NCI-H146 (cell line): ENCODE measurements at places on chromosomes 6 and 20.

- DNase-seq, result no peak
Observed at GRCh38 chr6:108959972-108960582, 111.9 kb downstream of the ARMC2 start.

- DNase-seq, result no peak
Observed at GRCh38 chr6:652865-653264, 4.0 kb downstream of the HUS1B start.

DNA sequence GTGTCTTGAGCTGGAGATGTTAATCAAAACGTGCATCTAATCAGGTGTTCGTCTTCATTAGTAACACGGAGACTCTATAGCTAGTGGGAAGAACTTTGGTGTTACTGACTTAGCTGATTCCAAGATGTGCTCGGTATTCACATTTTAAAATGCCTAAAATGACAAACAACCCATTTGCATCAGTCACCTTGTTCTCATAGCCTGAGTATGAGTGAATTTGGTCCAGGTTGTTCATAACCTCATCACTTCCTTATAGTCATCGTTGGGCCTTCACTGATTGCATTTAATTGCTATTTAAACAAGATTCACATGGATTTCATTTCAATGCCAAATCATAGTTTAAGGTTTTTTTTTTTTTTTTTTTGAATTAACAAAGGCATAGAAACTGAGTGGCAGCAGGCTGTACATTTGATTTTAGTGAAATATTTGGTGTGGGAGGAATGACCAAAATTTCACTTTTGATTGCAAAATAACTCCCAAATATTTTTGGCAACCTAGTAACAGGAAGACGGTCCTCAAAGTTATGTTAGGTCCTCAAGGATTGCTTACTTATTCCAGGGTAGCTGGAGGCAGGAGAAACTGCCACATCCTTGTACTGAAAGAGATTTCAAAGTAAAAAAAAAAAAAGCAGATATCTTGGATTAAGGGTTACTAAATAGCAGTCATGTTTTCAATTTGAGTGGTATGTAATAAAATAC, 104.7 kb downstream of the JARID2 start:
- peak; percentile 47 for DNase-seq

DNA sequence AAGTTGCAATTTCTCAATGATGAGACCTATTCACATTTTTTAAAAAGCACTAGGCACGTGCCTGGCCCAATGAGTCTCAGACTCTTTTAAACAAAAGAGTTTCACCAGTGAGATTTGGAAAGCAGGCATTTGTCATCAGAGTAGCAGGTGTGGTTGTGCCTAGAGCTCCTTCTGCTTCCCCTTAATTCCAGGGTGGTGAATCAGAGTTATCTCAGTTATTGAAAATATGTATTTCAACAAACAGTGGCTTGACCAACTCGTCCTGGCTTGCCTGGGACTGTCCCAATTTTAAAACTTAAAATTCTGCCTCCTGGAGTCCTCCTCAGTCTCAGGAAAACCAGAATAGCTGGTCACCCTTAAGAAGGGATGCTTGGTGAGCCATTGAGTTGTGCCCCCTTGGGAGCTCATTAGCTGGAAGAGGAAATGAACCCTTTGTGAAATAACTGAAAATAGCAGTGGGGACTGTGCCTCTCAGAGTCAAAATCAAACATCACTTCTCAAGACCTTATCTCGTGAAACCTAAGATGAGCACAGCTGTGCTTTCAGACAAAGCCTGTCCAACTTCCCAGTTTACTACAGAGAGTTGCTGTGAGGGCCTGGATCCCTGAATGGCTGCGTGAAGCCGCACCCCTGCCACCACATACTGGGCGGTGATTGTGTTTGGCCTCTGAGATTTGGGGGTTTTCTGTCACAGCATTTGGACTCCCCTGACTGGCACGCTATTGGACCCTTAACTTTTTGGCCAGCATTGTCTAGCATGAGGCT, 116.3 kb downstream of the ANKRD60 start:
- DNase-seq, result no peak

DNA sequence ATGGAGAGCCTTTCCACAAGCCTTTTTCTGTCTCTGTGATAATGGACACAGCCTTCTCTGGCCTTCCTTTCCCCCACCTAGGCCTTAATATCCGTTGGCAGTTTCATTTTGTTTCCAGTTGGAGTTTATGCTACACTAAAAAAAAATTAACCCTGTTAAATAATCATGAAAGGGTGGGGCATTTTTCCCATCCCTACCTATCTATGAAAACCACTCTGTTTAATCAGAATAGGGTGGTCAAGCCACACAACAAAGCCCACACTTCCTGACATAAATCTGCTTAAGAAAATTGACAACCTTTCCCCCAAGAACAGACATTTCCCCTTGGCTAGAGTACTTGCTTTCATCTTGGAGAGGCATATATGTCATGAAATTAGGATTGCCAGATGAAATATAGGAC, 14.2 kb downstream of the TXLNB start:
- DNase-seq, result no peak

DNA sequence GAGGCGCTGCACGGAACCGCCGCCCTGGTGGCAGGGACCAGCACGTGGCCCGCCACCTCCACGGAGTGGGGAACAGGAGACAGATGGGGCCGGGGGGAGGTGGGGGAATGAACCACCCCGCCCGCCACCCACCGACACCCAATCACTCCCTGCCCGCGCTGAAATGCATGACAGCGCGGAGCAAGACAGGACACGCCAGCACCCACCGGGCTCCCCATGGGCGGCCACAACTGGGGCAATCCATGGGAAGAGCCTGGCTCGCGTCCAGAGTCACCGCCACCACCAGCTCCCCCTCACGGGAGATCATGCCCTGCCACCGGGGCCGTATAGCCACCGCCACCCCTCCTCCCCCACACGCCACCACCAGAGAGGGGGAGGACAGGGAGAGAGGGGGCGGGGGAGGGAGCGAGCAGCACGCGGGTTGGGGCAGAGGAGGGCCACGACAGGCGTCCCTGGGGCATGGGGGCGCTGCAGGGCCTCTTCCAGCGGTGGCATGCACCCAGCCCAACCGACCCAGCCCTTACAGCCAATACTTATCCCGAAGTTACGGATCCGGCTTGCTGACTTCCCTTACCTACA, 744.3 kb upstream of the DEFB115 start:
- no peak for DNase-seq

DNA sequence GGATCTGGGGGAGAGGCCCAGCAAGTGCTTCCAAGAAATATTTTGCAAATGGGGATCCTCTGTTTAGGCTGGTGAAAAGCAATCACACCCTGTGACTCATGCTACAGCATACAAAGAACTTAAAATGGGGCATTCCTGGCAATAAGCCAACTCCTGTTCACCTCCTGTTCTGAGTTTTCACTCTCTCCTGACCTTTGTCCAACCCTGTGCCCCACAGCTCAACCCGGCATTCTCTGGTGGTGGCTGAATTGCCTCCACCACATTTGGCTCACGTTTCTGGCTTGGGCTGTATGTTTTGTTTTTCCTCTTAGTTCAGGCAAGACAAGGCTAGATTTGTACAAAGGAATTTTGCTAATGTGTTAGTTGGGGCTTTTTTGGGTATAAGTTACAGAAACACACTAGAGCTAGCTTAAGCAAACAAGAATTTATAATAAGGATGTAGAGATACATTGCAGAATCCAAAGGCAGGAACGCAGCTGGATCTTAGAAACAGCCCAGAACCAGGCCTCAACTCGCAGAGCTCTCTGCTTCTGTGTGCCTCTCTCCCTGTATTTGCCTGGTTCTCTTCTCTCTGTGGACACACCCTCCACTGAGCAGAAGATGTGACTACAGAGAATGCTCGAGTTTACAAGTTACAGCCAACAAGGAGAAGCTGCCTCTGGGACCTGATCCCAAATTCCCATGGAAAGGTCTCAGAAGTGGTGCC, 9.4 kb downstream of the ABCC10 start:
- peak; percentile 20 for DNase-seq

DNA sequence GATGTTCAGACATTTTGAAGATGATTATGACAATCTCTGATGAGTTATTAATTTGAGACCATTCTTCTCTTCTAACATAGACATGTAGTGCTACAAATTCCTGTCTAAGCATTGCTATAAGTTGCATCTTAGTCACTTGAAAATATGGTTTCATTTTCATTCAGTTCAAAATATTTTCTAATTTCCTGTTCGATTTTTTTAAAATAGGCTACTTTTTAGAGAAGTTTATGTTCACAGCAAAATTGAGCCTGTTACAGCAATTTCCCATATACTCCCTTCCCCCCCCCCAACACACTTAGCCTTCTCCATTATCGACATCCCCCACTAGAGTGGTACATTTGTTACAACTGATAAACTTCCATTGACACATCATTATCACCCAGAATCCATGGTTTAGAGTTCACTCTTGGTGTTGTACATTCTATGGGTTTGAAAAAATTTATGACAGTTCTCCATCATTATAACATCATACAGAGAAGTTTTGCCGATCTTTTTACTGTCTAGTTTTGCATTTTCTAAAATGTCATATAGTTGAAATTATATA, 31.2 kb downstream of the PLAGL1 start:
- no peak for DNase-seq

- DNase-seq, result peak; percentile 100
Observed at GRCh38 chr6:32971581-32972352, 3.4 kb downstream of the BRD2 start.

- DNase-seq, result no peak
Observed at GRCh38 chr20:35398660-35399144, 13.1 kb downstream of the UQCC1 start.

DNA sequence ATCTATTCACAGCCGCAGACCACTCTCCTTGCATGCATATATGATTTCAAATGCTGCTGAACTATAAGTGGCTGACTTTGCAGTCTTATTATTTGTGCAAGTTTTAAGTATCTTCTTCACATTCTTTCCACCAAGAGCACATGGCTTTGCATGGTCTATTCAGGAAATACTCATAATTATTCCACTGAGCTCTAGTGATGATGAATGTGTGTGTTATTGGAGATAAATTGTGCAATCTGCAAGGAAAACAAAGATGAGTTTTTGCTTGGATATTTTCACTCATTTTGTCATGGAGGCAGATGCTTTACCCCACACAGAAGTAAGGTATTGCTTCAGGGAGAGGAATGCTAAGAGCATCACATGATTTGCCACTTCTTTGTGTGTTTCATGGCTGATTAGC, 764.6 kb downstream of the TBC1D32 start:
- DNase-seq, result no peak

DNA sequence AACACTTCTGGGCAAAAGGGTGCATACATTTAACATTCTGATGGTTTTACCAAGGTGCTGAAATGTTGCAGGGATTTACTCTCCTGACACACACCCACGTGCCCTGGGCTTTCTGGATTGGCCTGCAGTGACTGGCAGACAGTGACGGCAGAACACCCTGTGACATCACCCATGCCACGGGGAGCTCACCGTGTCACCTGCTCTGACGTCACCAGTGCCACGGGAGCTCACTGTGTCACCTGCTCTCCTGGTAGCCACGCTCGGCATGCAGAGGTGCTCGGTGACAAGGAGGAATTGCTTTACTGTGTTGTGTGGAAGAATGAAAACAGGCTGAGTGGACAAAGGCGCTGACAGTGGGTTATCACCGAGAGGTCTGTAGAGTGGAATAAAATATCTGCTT, 99.3 kb downstream of the RAMACL start:
- DNase-seq, result no peak

DNA sequence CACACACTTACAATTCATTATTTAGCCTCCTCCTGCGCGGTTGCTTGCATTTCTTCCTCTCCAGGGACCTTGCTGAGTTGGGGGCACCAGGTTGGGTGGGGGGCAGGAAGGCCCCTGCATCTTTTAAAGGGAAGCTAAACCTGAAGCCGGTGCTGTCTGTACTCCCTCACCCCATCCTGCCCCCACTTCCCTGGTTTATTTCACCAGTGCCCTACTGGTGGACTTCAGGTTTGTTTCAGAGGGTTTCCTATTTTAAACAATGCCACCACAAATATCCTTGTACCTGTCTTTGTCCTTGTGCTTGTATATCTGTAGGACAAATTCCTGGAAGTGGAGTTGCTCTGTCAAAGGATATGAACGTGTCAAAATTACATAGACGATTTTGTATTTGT, 21.0 kb downstream of the PTK7 start:
- no peak for DNase-seq

DNA sequence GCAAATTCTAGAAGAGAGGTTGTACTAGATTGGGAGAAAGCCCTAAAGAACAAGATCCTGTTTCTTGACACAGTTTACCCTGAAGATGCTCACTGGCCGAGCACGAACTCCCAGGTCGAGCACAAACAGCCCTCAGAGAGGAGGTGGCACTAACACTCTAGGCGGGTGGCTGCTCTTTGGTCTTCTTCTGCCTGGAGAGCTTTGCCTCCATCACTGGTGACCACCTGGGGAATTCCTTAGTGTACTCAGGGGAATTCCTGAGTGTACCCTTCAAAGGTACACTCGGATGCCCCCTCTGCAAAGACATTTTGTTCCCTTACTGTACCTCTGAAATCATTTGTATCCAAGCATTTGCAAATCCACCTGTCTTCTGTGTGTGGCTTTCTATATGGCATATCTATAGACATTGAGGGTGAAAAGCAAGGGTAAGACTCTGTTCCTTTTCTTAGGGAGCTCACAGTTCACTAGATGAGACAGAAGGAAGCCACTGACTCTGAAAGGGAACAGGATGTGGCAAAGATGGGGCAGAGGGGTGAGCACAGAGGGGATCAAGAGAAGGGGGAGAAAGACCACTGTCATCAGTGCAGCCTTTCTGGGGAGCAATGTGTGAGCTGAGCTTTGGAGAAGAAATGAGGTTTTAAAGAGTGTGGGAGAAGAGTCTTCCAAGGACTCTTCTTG, 169.8 kb upstream of the PROKR2 start:
- no peak for DNase-seq

DNA sequence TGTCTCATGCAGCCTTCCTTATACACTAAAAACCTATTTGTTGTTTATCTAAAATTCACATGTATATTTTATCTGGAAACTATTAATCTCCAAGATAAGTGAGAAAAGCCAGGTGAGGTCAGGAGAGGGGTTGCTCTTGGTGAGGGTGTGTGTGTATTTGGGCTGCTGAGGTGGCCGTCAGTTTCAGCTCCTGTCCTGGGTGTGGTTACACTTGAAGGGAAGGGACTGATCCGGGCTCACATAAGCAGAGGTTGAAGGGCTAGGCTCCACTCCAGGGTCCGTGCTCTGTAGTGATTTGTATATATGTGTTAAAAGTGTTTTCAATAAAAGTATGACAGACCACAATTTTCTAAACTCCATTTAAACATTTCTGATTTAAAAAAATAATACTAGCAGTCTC, 13.5 kb upstream of the SNAI1 start:
- DNase-seq, result no peak

- no peak for DNase-seq
Observed at GRCh38 chr20:60239956-60240355, 281.7 kb downstream of the CDH26 start.

GRCh38 chr6:21984561-21984960, 312.3 kb downstream of the PRL start:
- no peak for DNase-seq

- no peak for DNase-seq
Observed at GRCh38 chr6:12522347-12522746, 194.2 kb upstream of the PHACTR1 start.

GRCh38 chr6:31470801-31471200, 27.1 kb upstream of the MICB start:
- no peak for DNase-seq

GRCh38 chr6:122787721-122788120, 1.3 kb upstream of the SMPDL3A start:
- no peak for DNase-seq

GRCh38 chr6:26250698-26251044, 114.3 kb upstream of the BTN3A2 start:
- DNase-seq, result no peak
